ENCODE measurements at places on chromosomes 16 and 17.

GRCh38 chr16:21163576-21163975 is 5.1 kb downstream of the LDAF1 start:
- DNase-seq = no peak

GRCh38 chr16:23156946-23157460 is 7.8 kb upstream of the USP31 start:
- DNase-seq = no peak

DNA sequence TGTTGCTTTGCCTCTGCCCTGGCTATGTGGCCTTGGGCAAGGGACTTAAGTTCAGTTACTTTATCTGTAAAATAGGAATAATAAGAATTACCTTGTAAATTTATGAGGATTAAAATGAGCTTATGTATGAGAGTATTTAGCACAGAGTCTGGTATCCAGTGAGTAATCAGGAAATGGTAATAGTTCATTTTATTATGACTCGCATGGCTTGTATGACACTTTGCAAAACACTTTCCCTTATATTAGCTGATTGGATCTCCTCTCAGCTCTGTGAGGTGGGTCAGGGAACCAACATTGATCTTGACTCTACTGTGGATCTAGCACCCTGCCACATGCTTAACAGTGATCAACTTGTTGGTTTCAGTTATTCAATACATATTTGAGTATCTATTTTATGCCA is 8.3 kb upstream of the CDH3 start:
- DNase-seq = no peak

- no peak for DNase-seq
Observed at GRCh38 chr16:72033437-72033836, 20.9 kb upstream of the HP start.

DNA sequence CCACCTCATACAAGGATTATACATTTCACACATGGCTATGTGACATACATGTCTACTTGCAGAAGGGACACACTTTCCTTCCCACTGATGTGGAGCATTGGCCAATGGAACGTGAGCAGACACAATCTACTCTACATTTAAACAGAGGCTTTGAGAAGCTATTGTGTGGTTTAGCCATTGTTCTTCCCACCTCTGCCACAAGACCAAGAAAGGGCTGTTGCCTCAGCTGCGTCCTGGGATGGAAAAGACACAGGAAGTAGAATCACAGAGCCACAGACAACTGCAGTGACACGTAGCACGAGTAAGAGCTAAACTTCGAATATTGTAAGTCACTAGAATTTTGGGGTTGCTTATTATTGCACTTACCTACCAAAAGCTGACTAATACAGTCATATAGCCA is 33.3 kb downstream of the PRKCB start:
- DNase-seq = no peak

DNA sequence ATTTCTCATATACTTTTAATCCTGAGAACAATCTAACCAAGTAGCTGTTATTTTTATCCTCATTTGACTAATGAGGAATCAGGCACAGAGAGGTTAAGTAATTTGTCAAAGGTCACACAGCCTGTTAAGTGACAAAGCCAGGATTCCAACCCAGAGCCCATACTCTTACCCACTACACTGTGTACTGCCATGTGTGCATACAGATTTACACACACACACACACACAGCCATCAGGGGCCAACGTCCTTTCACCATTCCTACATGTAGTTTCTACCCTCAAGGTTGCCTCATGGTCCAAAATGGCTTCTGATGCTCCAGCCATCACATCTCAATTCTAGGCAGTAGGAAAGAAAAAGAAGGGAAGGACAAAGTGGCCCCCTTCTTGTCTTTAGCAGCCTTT is 22.1 kb downstream of the TMEM186 start:
- DNase-seq = no peak

DNA sequence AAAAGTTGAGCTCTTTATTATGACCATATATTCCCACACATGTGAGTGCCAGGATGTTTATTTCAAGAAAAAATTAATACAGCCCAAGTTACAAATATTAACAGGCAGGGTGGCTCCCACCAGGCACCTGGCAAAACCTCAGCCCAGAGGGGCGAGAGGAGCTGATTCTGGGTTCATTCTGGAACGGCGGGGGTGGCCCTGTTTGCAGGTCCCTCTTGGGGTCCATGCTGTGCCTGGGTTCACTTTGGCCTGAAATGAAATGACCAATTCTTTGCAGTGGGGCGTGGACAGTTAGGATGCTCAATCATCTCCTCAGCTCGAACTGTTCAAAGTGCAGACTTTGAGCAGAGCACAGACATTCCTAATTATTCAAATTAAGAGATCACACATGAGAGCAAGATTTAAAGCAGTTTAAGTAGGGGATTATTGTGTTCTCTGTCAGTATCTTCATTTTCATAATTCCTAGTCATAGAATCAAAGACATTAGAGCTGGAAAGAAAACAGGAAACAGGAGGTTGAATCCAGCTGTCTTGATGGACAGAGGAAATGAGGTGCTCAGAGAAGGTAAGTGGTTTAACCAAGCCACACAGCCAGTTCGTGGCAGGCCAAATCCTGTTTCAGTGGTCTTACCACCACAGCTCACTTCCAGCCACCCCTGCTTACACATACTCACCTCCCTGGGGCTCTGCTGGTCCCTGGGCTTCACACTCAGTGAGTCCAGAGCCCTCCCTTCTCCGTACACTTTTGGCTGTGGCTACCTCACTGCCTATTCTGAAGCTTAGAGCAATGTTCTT is 363.9 kb upstream of the TNRC6C start:
- DNase-seq = no peak

Measured in activated naive CD4-positive, alpha-beta T cell (primary cell).